ENCODE measurements at places on chromosomes 12 and 14. TPM values are rescaled to one million over a fixed set of nuclear protein-coding genes. Genes with fewer than 3 reads are reported as not detected.

NAB2 gene
- 60.4 TPM for total RNA-seq

CALCOCO1 gene
- total RNA-seq = 73.7 TPM

SRRM4 gene
- not detected for total RNA-seq

OR6C2 gene
- not detected for total RNA-seq

KRT82 gene
- not detected for total RNA-seq

Measured in smooth muscle cell of the umbilical artery (primary cell).